Bladder microvascular endothelial cell (primary cell): ENCODE measurements at places on chromosomes 2 and 18. TPM values are rescaled to one million over a fixed set of nuclear protein-coding genes. Genes with fewer than 3 reads are reported as not detected.

The RFTN2 gene
- total RNA-seq, result 7.8 and 14.2 TPM in 2 replicates

The GCG gene
- not detected in 2 replicates for total RNA-seq

The LRPPRC gene
- total RNA-seq, result 35.9 and 126 TPM in 2 replicates

The NOL4 gene
- total RNA-seq, result not detected in 2 replicates

The LIMS3 gene
- total RNA-seq, result 4.4 and 69.0 TPM in 2 replicates

The CNNM4 gene
- 1.6 and 3.0 TPM in 2 replicates for total RNA-seq

The RUFY4 gene
- not detected in 2 replicates for total RNA-seq

The EVA1A gene
- 74.0 and 127 TPM in 2 replicates for total RNA-seq
